ENCODE measurements at places on chromosomes 5 and 9.

GRCh38 chr5:177453852-177454396 lies 7.3 kb downstream of the PRR7 start:
- DNase-seq: peak; percentile 34

DNA sequence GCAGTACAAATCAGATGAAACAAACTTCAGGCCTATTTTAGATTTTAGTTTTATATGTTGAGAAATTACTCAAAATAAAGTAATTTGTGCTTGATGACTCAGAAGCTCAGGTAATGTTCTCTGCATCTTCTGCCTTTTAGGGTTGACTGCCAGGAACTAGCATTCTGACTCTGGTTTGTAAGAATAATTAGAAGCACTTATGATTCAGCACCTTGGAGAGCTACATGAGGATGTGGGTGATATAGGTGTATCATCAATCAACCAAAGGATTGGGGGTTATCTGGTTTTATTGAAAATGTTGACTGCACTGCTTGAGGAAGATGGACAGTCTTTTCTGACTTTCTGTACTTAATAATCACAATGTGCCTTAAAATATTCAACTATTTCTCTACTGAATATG lies 118.7 kb upstream of the SGCD start:
- DNase-seq: no peak

- no peak for DNase-seq
Measured at GRCh38 chr5:78640662-78641474, 7.7 kb downstream of the LHFPL2 start.

DNA sequence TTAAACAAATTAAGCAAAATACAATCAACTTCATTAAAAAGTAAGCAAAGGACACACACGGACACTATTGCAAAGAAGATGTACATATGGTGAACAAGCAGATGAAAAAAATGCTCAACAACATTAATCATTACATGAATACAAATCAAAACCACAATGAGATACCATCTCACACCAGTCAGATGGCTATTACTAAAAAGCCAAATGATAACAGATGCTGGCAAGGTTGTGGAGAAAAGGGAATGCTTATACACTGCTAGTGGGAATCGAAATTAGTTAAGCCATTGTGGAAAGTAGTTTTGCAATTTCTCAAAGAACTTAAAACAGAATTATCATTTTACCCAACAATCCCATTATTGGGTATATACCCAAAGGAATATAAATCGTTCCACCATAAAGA lies 636.2 kb upstream of the ST8SIA4 start:
- no peak for DNase-seq

DNA sequence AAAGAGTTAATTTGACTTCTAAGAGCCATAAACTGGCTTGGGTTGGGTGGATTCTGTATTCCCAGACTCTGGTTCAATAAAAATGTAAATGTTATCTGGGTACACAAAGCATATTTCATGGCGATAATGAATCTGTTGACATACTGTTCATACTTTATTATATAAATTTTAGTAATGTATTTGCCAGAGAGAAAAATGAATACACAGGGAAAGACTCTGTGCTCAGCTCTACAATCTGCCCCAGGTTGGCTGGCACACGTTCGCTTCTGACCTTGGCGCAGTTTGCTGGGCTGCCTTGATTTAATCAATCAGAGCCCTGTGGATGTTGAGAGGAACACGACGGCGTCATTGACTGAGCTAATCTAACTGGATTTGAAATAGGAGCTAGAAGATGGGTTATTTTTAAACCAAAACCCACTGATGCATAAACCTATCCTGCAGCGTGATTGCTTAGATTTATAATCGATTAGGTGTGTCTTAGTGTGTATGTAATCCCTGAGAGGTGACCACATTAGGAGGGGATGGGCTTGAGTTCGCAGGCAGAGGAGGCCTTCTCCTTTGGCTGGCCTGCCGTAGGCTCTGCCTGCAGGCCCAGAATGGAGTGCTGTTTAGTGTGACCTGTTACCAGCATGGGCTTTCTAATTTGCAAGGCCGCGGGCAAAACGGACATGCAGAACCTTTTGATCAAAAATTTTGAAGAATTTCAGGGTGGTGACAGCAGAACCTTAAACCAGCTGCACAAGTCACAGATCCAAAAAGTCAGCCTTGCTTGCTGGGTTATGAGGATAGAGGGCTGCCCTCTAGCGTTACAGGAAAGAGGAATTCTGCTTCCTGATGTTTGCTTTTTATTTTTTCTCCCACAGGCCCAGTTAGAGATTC lies 3.9 kb upstream of the ADCY2 start:
- DNase-seq: no peak

DNA sequence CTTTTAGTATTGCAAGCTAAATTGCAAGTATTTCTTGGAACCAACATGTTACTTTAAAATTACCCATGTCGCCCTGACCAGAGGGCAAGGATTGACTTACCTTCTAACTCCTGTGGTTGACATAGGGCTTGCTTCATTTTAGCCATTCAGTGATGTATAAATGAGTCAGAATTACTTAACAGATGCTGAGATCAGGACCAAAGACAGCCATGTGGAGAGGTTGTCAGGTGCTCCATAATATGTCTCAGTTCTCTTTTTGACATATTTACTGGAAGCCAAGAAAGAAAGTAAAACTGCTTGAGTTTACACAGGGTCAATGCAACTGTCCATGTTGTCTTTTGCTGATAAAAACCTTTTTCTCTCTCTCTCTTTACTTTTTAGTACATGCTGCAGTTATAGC lies 33.2 kb downstream of the F2RL2 start:
- DNase-seq: no peak

GRCh38 chr5:167903243-167903642 lies 388.2 kb upstream of the WWC1 start:
- DNase-seq: no peak

DNA sequence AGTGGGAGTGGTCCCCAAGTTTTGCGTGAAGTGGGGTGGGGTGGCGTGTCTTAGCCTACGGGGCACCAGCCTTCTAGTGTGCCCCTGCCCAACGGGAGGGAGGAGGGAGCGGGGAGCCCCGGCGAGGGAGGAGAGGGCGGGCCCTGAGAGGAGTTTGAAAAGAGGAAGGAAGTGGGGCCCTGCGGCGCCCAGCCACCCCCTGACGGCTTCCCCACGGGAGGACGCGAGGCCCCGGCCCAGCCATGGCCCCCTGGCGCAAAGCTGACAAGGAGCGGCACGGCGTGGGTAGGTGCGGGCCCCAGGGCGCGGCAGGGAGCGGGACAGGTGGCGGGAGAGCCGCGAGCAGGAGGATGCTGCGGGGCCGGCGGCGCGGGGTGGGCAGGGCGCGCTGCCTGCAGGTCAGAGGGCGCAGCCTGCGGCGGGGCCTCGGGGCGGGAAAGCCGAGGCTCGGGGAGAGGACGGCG lies at the start of gene DOCK2:
DOCK2 (plus strand) TSS at position 191 of the 464 bp plus-strand sequence; CDS start at position 243, 52 bp downstream.
- peak; percentile 1 for DNase-seq

DNA sequence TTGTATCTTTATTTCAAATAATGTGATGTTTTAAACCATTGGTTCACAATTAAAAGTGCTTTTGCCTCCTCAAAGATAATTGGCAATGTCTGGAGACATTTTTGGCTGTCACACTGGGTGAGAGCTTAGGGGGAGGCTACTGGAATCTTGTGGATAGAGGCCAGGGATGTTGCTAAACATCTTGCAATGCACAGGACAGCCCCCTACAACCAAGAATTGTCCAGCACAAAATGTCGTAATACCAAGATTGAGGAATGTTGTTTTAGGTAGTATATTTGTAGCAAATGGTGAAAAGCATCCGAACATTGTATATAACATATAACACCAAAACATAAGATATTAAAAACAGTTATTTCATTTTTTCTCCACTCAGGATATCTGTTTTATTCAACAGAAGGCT lies 99.8 kb downstream of the SLC44A1 start:
- DNase-seq: no peak

DNA sequence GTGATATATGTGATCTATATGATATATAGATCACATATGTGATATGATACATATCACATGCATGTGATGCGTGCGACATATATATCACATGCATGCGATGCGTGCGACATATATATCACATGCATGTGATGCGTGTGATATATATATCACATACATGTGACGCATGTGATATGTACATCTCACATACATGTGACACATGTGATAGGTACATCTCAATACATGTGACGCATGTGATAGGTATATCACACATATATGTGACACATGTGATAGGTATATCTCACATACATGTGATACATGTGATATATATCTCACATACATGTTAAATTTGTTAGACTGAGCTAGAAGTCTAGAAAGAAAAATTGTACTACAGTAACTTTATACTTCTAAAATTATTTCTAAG lies 1095.9 kb downstream of the EFNA5 start:
- no peak for DNase-seq

- DNase-seq: no peak
Measured at GRCh38 chr9:135830496-135830895, 76.8 kb downstream of the CAMSAP1 start.

GRCh38 chr9:6512085-6512657 lies 99.2 kb downstream of the UHRF2 start:
- no peak for DNase-seq

GRCh38 chr5:112697833-112698232 lies 39.9 kb upstream of the APC start:
- no peak for DNase-seq

- DNase-seq: no peak
Measured at GRCh38 chr9:76628155-76628554, 136.1 kb upstream of the PCA3 start.

DNA sequence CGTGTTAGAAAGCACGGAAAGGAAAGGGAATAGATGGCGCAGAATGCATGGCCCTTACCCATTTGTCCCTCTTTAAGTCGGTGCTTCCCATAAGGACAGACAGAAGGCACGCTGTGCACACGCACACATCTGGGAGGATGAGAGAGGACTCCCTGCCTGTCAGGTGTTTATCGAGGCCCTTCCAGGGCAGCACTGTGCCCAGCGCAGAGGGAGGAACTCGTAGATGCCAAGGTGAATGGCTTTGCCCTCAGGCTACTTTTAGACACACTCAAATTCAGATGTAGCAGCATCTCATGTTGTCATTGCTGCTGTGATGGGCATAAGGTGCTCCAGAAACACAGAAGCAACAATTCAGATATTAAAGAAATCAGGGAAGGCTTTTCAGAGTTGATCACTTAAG lies 70.2 kb upstream of the CTSL start:
- DNase-seq: no peak

DNA sequence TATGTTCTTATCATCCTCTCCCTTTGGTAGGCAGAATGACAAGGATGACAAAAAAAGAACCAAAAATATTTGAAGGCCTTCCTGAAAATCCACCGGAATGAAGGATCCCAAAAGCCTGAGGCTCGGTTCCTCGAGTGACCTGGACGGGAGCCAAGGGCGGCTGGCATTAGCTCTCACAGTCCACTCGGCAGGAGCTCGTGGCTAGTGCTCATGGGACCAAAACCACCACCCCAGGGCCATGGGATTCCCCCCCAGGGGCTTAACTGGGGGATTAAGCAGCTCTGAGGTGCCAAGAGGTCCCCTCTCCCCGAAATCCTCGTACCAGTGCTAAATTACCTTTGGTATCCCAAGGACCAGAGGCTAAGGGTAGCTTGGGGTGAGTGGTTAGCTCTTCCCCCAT lies 586 bp upstream of the PDZD2 start:
- no peak for DNase-seq

DNA sequence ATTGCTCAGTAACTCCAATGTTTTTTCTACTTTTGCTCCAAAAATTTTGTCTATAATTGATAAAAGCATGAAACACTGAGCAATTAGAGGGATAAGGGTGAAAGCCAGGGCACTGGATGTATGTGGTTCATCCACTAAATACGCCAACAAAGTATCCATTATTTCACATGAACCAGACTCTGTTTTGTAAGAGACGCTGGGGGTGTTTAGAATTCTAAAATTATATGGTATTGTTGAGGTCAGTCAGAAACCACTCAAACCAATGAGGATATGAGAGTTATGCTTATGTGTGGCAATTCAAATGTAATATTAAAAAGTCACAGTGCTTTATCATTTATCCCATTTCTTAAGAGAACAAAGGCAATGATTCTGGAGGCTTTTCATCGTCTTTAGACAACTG lies 220.2 kb downstream of the EFNA5 start:
- DNase-seq: no peak

DNA sequence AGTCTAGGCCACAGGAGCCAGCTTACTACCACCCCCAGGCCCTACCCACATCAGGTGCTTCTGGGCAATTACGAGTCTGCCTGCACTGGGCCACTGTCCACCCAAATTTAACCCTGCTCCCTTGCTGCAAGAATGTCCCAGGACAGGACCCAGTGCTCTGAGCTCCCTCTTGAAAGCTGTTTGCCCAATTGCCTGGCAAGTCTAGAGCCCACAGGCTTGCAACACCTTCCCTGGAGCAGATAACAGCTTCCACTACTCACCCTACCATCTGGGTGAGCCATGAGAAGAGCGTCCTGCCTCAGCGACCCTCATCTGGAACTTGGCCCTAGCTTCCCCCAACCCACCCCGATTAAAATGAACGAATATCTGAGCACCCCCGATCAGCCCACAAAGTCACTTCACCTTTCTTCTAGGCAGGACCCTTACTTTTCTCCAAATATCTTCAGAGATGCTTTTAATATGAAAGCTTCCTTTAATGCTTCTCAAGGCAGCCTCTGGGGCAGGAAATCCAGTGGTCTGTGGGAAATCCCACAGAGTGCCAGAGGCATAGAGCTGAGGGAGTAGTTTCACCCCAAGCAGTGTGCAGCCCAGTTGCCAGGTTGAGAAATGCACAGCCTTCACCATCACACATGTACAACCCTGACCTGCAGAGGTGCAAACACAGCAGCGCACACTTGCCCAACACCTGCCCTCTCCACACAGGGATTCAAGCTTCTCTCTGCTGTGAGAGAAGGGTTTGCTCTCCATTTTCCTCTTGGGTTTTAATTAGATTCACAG lies 10.6 kb downstream of the ACSL6 start:
- DNase-seq: no peak

DNA sequence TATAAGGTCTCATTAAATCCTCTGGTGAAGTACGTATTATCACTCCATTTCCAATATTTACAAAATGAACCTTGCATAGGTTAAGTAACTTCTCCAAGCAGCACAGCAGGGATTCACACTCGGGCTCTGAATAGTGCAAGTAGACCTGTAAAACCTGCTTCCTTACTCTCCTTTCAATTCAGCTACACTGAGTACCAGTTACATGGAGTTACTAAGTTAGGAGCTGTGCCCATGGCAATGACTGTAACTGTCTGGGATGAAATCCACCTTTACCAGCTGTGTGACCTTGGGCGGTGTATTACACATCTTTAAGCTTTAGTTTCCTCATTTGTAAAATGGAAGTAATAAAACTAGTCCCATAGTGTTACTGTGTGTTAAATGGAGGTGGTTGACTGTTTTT lies 15.9 kb upstream of the MOB3B start:
- no peak for DNase-seq

DNA sequence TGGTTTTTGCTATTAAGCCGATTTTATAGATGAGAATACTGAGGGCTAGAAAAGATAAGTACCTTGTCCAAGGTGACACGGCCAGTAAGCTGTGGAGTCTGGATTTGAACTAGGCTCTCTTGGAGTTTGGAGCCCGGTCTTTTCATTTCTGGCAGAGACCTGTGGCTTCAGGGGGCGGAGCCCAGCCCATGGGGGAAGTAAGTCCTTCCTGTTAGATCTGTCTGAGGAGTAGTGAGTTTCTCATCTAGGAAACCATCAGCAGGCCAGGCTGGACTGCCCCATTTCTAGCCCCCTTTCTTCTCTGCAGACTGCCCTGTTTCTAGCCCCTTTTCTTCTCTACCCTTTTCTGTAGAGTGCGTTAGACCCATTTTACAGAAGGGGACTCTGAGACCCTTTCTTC lies 521 bp upstream of the PTGS1 start:
- no peak for DNase-seq

GRCh38 chr5:80026841-80027240 lies 8.3 kb upstream of the THBS4 start:
- no peak for DNase-seq
